Activated T-cell treated with anti-CD3 and anti-CD28 coated beads, Interleukin-2, amount 50 U/mL, for 4 hours (primary cell): ENCODE measurements at places on chromosomes 7 and 10. TPM values are rescaled to one million over a fixed set of nuclear protein-coding genes. Genes with fewer than 3 reads are reported as not detected.
A peak's percentile ranks its signal among the peaks of the same experiment; 100 is the strongest.

DNA sequence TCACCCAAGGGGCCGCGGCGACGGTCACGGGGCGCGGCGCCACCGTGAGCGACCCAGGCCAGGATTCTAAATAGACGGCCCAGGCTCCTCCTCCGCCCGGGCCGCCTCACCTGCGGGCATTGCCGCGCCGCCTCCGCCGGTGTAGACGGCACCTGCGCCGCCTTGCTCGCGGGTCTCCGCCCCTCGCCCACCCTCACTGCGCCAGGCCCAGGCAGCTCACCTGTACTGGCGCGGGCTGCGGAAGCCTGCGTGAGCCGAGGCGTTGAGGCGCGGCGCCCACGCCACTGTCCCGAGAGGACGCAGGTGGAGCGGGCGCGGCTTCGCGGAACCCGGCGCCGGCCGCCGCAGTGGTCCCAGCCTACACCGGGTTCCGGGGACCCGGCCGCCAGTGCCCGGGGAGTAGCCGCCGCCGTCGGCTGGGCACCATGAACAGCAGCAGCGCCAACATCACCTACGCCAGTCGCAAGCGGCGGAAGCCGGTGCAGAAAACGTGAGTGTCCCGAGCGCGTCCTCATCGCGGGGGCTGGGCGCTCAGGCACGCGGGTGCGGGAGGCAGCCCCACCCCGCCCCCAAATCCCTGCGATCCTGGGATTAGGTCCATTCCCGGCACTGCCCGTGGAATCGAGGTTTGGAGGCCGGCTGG, 509 bp downstream of the AHR start:
- DNase-seq = peak; percentile 51

- DNase-seq = no peak
These were observed 766.9 kb downstream of the XPNPEP1 start for GRCh38 chr10:109156396-109156795.

- no peak for DNase-seq
These were observed 189.2 kb downstream of the CCSER2 start for GRCh38 chr10:84517554-84517953.

The MYO1G gene
- 205 TPM for total RNA-seq

The OPN4 gene
- total RNA-seq = not detected

The GPR37 gene
- not detected for total RNA-seq
